ENCODE measurements at places on chromosomes 3 and 15.

DNA sequence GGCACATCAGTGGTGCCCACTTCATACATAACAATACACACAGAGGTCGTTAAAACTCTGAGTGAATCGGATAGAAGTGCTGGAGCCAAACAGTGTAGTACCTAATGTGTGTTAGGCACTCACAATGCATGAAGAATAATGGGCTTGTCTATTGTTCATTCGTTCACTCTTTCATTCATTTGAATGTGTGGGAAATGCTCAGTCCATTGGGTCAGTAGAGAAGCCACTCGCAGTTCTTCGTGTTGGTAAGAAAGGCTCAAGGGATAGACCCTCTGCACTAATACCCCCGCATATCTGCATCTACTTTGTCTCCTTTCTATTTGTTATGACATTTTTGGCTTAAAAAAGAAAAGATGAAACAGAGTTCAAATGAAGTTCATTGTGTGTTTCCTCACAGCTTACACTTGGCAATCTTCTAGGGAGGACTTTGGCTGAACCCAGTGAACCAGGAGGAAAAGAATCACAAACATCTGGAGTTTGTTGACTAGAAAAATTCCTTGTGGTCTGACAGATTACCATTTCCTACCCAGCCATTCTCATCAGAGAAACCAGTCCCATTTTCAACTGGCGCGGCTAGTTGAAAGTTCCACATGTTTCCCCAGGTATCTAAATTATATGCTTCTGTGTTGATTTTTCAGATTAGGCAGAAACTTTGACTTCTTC is 32.8 kb upstream of the MFSD1 start:
- DNase-seq, result no peak

GRCh38 chr3:158097081-158097592 is 9.1 kb downstream of the SHOX2 start:
- no peak for DNase-seq

GRCh38 chr3:73497646-73498406 is 126.9 kb downstream of the PDZRN3 start:
- DNase-seq, result no peak

DNA sequence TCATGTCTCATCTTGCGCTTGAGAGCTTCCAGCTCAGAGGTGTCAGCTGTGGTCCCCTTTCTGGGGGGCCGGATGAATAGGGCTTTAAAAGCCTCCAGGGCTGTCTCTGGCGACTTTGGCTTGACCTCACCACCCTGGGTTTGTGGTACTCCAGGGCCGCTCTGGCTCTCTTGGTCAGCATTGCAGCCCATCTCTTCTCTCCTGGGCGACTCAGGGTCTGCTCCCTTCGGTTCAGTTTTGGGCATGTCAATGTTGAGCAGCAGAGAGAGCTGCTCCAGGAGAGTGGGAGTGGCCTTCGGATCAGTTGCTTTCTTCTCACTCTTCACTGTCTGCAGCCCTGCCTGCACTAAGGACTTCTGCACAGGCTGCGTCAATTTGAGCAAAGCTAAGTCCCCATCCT is 127.9 kb downstream of the FMN1 start:
- no peak for DNase-seq

DNA sequence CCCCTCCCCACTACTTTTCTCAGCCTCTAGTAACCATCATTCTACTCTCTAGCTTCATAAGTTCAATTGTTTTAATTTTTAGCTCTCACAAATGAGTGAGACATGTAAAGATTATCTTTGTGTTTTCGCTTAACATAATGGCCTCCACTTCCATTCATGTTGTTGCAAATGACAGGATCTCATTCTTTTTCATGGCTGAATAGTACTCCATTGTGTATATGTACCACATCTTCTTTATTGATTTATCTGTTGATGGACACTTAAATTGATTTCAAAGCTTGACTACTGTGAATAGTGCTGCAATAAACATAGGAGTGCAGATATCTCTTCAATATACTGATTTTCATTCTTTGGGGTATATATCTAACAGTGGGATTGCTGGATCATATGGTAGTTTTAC is 699.8 kb upstream of the NR2F2 start:
- no peak for DNase-seq

- DNase-seq, result no peak
These were observed 677 bp downstream of the POLQ start for GRCh38 chr3:121545049-121545573.

- DNase-seq, result no peak
These were observed 323.5 kb downstream of the ULK4 start for GRCh38 chr3:41638381-41638780.

- DNase-seq, result no peak
These were observed 283.9 kb upstream of the THBS1 start for GRCh38 chr15:39296955-39297354.

Data from memory B cell (primary cell).